ENCODE measurements at places on chromosomes 5 and 9. TPM values are rescaled to one million over a fixed set of nuclear protein-coding genes. Genes with fewer than 3 reads are reported as not detected.
A peak's percentile ranks its signal among the peaks of the same experiment; 100 is the strongest.

- DNase-seq = no peak
Observed at GRCh38 chr5:141343953-141344463, 379 bp downstream of the PCDHGA3 start.

DNA sequence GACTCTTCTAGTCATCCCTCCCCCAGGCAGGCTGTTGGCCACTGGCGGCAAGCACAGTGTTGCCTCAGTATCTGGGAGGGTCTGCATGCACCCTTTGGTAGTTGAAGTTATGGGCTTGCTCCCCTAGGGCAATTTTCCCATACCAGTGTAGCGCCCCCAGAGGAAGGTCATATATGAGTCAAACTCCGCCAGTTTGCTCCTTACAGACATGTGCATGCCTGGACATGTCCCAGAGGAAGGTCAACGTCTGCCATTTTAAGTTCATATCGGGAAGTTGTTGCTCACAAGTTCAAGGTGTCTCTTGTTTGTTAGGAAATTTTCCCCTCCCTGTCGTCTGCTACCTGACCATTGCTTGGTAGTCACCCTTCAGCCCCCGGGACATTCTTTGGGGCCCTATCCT lies 51.3 kb upstream of the MROH2B start:
- DNase-seq = no peak

- no peak for DNase-seq
Observed at GRCh38 chr9:106404137-106404536, 458.8 kb upstream of the ZNF462 start.

GRCh38 chr9:106653213-106653612 lies 209.8 kb upstream of the ZNF462 start:
- no peak for DNase-seq

DNA sequence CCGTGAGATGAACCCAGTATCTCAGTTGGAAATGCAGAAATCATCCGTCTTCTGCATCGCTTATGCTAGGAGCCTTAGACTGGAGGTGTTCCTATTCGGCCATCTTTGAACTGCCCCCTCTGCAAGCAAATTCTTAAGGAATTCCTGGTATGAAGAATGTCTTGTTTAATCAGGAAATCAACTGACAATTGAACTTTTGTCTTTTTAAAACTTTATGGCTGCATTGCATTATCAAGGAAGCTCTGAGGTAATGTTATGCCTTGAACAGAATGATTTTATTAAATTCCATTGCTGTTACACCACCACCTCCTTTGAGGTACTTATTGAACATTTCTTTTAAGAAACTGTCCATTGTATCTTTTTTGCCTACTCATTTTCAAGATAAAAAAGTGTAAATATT lies 1915.7 kb upstream of the CDH9 start:
- DNase-seq = no peak

DNA sequence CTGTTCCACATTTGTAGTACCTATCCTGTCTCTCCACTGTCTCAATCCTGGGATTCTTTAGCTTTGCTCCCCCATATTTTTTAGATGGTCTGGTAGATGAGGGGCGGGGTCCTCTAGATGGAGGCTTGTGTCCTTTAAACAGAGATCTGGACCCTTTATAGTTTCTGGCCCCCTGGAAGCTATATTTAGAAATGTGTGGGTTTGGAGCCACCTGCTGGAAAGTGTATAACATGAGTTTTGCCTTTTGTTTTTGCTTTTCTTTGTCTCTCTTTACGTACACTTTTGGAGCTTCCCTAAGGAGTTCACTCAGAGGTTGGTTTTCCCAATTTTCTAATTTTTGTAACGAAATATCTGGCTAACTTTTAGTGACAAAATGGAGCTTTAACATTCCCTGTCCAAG lies 110.7 kb downstream of the CFAP95 start:
- DNase-seq = peak; percentile 6

The PAEP gene
- not detected for total RNA-seq

DNA sequence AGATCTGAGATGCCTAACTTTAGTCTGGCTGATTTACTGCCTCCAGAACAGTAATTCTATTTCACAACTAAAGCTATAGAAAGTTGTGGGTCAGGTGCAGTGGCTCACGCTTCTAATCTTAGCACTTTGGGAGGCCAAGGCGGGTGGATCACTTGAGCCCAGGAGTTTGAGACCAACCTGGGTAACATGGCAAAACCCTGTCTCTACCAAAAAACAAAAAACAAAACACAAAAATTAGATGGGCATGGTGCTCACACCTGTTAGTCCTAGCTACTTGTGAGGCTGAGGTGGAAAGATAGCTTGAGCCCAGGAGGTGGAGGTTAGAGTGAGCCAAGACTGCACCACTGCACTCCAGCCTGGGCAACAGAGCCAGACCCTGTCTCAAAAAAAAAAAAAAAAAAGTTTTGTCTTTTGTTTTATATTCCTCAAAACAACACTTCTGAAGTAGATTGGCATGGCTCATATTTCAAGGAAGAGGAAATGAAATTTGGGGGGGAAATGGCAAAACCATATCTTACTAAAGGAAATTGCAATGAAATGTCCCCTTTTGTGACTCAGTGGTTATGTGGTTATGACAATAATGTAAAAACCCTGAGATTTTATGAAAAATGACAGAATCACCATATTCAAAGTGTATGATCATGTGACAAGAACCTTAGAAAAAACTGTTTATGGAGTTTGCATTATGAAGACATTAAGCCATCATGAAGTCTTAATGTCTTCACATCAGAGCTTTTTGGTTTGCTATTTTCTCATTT lies 16.2 kb downstream of the FNBP1 start:
- no peak for DNase-seq

- DNase-seq = no peak
Observed at GRCh38 chr9:114513055-114513958, 8.0 kb upstream of the WHRN start.

The CDC14B gene
- 46.0 TPM for total RNA-seq

DNA sequence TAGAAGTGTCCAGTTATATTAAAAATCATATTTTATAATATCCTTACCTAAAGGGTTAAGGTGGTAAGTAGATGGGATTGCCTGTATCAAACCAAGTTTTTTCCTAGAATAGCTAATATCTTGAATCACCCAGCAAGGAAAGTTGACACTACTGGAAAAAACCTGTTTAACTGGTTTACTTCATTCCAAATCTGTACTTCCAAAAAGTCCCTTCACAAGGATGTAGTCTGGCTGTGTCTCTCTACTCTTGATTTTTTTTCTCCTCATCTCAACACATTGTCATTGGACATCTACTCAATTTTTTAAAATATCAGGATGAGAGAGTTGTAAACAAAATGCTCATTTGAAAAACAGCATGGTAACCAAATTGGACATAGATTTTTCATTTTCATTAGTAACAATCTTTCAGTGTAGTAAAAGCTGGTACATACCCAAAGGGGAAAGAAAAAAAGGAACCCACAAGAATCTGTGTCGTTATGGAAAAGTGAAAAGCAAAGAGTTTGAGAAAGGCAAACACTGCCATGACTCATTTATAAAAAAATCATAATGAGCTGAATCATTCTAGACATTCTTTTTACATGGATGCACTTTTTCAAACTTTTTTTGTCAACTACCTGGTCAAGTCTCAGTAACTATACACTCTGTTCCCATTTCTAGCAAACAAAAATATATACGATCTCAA lies 173.5 kb downstream of the GLIS3 start:
- DNase-seq = peak; percentile 91

DNA sequence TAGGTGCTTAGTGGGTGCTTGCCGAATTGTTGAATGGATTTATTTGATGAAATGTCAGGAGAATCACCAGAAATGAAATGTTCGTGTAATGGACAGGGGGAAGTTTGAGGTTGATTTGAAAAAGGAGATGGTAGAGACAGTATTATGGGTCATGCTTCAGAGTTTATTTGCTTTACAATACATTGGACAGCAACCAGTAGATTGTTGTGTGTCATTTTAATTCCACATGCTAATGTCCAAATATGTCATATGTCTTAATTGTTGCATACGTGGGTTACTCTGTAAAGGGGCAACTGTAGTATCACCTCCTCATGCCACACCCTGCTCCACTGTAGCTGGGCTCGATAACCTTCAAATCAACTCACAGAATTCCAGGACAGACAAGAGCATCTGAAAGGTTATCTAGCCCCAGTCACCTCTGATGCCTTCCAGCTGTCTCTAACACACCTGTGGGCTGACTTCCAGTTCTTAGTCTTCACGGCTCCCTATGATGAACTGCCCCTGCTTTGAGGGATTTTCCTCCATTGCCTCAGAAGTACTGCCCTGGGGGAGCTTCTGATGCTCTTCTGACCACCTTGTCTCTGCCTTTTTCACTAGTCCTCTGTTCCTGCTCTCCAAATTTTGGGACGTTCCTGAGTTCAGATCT lies 1.7 kb downstream of the PDCD1LG2 start:
- no peak for DNase-seq

The BNC2 gene
- 34.7 TPM for total RNA-seq

GRCh38 chr9:70421272-70422180 lies 7.1 kb upstream of the KLF9 start:
- peak; percentile 64 for DNase-seq
